ENCODE measurements at places on chromosomes 6 and 20.

GRCh38 chr20:33441142-33441955 is 2.2 kb downstream of the SNTA1 start:
- no peak for DNase-seq

DNA sequence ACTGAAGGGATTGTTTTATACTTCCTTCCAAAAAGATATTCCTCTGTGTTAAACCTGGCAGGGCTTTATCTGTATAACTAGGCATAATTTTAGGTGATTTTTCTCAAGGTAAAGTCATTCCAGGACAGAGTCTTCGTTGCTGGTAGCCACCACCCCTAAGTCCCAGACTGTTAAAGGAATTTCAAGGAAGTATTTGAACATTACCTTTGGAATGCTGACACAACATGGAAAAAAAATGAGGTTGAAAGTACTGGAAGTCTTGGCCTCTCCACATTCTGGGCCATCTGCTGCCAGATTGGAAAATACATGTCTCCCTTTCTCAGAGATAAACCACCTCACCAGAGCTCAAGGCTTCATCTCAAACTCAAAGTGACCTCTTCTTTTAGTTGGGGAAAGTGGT is 27.0 kb upstream of the ETV7 start:
- DNase-seq = no peak

DNA sequence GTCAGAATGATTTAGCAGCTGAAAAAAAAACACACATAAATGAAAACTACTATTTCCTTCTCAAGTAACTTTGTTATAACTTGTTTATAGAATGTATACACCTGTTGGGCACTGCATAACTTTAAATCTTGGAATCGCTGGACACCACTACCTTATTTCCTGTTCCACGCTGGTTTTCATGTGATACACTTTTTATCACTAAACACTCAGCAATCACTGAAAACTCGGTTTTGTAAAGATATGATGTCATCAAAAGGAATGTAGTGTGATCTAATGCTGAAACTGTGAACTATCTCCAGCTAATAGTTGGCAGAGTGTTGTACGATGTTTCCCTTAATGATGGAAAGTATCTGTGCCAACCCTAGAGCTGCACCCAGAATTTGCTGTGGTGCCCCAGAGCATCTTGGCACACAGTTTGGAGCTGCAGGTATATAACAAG is 127.9 kb downstream of the BACH2 start:
- DNase-seq = no peak

- peak; percentile 90 for DNase-seq
These were observed 9.5 kb upstream of the PAQR8 start for GRCh38 chr6:52352239-52353018.

DNA sequence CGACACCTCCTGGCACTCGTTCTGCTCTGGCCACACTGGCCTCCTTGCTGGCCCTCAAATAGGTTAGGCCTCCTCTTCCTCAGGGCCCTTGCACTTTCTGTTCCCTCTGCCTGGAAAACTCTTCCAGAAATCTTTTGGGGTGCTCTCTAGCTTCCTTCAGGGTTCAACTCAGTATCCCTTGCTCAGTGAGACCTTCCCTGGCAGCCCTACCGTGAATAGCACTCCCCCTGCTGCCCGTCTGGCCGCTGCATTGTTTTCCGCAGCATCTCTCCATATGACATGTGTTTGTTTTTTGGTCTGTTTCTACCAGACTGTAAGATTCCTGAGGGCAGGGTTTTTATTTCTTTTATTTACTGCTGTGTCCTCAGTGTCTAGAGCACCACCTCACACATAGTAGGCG is 6.7 kb downstream of the DDX27 start:
- DNase-seq = no peak

- DNase-seq = no peak
These were observed at the start of gene CST7 for GRCh38 chr20:24948939-24949679. Gene CST7, plus strand, starts transcription at chr20:24949269. Its CDS starts 237 bp downstream, at chr20:24949506.

DNA sequence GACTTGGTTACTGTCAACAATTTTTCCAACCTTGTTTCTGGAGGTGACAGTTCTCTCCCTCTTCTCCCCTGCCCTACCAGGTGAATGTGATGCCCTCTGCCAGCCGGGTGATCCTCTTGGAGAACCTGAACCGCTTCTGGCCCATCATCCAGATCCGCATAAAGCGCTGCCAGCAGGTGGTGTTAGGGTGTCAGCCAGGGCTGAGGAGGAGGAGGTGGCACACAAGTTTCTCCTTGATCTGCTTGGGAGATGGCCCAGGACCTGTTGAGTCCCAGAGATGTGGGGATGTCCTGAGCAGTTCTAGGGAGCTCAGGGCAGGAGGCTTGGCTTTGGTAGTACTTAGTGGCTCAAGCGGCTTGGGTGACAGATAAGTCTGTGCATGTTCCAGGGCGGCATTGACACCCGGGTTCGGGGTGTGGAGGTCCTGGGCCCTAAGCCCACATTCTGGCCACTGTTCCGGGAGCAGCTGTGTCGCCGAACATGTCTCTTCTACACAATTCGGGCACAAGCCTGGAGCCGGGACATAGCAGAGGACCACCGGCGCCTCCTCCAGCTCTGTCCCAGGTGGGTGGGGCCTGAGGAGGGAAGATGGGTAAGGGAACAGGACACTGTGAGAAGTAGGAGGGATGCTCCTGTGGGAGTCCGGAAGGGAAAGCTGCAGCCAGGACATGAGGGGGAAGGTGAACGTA is 21.2 kb downstream of the CUL9 start:
- no peak for DNase-seq

DNA sequence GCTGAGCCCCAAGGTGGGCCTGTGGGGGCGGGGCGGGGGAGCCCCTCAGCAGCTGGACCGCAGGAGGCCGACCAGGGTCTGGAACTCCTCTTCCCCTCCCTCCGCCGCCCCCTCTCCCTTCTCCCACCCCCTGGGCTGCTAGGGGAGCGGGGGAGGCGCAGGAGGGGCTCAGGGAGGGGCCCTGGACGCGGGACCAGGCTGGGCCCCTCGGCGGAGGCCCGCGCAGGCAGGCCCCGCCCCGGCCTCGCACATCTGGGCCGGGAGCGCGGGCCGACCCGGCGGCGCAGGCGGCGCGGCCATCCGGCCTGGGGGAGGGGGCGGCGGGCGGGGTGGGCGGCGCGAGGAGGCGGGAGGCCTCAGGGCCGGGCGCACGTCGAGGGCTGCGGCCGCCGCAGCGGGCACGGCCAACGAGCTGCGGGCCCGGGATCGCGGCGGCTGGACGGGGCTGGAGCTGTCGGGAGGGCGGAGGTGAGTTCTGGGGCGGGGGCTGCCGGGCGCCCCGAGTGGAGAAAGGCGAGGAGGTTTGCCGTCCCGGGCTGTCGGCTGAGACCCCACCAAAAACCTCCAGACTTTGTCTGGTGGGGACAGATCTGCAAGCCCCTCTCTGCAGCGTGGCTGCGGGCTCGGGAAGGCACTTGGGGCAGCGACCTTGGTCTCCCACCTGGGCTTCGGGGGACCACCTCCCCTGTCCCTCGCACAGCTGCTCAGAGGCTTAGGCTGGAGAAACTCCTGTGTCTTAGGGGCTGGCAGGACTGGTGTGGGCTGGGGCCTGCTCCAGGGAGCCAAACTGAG is at the start of gene HSPA12B:
HSPA12B (plus strand) TSS at position 359 of the 792 bp plus-strand sequence. CDS start 5,990 bp downstream, outside the sequence.
- DNase-seq = no peak

DNA sequence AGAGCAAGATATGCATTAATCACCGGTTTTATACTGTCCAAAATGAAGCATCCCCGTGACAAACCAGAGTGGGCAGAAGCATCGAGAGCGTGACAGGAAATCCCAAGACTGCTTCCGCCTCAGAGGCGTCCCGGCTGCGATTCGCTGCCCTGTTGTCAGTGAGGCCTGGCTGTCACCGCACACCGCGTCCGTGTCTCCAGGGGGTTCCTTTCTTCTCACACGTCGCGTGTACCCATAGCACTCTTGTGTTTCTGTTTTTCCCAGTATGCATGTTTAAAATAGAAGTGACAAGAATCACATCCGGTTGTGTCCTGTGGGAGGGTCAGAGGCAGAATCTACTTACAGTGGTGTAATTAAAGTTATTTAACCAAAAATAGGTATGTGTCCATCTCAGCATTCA is 8.3 kb upstream of the ADRM1 start:
- DNase-seq = no peak

DNA sequence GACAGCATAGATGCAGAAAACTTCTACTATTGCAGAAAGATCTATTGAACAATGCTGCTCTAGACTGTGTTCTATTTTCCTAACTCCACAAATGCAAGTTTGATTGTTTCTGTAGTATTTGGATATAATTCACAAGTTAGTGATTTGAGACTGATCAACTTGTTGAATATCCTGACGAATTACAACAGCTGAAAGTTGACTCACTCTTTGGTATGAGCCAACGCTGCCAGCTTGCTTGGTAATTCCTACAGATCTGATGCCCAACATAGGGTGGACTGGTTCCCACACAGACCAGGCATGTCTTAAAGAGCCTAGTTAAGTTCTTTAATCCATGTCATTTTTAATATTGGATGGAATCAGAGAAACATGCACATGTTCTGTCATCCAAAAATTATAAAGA is 231.0 kb upstream of the RAB32 start:
- DNase-seq = no peak

DNA sequence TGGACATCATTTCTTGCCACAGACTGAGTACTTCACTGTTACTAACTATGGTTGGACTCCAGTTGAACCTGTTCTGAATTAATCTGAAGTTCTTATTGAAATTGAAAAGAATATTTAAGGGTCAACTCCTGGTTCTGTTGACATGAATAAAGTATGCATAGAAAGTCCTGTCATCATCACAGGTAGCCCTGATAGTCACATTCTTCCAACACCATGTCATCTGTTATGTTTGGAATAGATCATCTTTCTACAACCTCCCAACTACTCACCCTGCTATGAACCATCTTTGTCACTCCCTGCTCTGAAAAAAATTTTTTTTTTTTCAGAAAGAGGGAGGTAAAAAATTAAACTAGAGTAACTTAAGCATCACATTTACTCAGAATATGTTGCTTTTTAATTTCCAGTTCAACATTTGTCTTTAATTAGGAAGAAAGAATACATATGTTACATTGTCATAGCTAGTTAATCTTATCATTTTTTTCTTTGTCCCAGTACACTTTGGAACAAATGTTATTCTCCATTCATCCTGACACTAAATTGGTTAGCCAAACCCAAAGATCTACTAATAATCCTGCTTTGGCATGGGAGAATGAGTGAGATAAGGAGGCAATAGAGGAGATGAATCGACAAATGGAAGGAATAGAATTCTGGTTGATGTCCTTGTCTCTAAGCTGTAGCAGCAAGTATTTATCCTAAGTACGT is 775.1 kb upstream of the NRSN1 start:
- DNase-seq = no peak

DNA sequence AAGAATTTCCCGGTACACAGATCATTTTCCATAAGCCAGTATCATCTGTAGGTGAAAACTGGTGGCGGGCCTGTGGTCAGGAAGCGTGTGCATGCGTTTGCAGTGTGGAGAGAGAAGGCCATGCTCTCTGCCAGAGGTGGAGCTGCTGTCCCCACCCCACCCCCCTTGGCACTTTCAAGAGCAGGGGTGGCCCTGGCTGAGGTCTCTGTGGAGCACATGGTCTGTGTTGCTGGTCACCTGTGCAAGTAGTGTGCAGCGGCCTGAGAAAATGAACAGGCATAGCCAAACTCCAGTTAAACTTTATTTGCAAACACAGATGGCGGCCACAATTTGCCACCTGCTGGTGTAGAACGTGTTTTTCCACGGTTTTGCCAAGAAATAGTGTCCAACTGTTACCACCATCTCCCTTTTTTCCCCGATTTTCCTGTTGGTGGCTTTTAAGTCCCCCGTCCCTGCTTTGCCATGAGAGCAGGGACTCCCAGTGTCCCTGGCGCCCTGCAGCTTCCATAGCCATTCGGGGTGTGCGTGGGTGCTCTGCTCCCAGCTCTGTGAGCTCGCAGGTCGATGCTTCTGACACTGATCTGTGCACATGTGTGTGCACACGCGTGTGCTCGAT is 2.5 kb downstream of the ADRM1 start:
- no peak for DNase-seq

DNA sequence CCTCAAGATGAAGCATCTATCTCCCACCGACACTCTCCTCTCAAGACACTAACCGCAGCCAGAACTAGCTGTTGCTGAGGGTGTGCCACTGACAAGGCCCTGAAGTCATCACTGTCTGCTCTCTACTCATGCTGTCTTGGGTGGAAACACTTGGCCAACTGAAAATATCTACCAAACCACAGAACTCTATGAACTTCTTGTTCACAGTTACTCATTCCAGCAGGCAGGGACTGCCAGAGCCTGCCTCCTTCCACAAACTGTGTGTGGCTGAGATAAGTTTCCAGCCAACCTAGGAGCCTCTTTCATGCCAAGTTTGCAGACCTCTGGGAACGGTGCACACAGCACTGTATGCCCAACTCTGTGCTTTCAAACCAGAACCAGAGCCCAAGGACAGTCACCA is 45.5 kb upstream of the NXT1 start:
- peak; percentile 49 for DNase-seq

DNA sequence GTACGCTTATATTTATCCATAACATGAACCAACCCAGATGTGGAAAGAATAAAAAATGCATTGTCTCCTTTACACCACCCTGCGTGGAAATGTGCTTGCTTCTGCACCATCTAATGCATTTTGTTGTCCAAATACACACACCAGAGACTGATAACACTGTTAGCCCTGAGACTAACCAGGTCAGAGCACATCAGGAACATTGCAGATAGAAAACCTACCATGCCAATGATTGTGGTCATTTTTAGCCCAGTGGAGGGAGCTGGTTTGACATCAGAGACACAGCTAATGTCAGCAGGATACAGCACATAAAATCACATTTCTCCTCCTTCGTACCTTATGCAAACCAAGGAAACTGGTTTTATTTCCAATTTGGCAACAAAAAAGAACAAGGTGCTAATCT is 528.7 kb downstream of the DOK5 start:
- no peak for DNase-seq

DNA sequence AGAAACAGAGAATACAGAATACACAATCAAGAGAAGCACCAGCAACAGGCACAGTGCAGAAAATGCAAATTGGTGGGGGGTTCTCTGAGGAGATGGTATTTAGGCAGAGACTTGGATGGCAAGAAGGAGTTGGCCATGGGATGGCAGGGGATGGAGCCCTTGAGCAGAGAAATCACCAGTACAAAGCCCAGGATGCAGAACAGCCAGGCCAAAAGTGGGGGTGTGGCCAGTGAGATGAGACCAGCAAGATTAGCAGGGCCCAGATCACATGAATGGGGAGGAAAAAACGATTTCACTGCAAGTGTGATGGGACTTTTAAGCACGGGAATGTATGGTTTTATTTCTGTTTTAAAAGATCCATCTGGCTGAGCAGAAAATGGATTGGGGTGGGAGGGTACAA is 63.4 kb downstream of the TRAM2 start:
- no peak for DNase-seq

DNA sequence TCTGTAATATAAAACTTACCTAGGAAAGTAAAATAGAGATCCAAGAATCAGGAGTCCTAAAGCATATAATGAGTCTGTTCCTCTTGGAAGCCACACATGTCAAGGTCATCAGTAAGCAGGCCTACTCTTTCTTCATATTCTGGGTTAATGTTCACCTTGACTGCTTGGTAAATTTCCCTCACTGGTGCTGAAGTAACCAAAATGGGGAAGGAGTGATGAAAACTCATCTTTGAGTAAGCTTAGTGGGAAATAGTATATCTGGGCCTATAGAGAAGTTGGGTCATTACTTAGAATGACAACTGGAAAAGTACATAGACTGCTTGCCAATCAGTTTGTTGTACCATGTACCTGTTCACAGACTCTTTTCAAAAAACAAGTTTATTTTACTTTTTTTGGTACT is 6.6 kb downstream of the TSPYL4 start:
- no peak for DNase-seq
